ENCODE measurements at places on chromosomes 11 and 22.

DNA sequence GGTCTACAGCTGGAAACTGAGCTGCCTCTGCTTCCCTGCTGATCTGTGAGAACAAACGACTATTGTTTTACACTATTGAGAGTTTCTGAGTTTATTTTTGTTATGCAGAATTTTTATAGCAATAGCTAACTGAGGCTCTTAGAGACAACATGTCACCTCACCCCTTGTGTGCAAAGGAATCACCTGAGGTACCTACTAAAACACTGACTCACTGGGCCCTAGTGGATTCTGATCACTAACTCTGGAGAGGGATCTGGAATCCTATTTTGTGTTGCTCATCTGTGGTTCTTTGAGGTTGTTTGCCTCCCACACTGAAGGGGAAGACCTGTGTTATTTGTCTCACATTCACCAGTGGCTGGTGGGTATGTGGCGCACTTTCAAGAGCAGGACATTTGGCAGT lies 13.4 kb upstream of the B3GAT1 start:
- no peak for DNase-seq

DNA sequence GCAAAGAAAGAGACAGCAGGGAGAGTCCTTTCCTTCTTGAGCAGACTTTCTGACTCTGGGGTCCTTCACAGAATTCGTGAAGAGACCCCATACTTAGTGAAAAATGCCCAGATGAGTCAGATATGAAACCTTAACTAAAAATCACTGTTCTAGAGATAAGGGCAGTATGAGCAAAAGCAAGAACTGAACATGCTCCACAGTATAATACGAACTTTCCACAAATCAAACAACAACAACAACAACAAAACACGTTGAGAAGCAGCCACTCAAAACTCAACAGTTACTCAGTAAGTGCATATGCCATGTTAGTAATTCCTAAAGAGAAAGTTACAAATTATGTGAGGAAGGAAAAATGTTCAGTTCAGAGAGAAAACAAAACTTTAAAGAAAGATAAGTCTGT lies 44.3 kb downstream of the PITPNB start:
- DNase-seq = no peak

GRCh38 chr22:36355362-36355761 lies 32.4 kb downstream of the MYH9 start:
- no peak for DNase-seq

DNA sequence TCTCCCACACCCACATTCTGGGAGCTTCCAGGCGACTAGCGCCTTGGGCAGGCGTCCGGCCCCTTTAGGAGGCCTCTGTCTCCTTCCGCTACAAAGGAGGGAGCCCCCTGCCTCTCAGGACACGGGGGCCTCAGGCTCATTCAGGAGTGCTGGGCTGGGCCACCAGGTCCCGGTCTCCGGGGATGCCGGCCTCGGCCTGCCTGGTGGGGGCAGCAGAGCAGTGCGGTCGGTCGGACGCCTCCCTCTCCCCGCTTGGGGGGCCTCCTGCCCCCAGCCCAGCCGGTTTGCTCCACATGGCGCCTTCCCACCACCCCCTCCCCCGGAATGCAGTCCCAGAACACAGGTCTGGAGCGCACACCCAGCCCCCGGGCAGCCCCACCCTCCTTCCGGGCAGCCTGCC lies 21.9 kb downstream of the MRPL23 start:
- DNase-seq = no peak

GRCh38 chr11:11477695-11478420 lies 124.8 kb upstream of the CSNK2A3 start:
- no peak for DNase-seq

DNA sequence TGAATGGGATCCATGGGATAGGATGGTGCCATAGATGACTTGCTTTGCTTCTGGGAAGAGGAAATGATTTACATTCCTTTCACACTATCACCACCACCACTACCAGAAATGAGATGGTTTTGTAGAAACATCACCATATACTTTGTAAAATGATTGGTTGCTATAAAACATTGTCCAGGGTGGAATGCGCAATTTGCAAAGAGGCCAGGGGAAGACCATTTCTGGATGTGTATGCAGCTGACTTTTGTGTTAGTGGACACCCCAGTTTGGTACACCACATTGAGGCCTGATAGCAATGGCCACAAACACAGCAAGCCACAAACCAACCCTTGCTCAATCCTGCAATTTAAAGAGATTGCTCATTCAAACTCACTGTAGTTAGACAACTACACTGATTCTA lies 56.7 kb upstream of the RCN1 start:
- no peak for DNase-seq

DNA sequence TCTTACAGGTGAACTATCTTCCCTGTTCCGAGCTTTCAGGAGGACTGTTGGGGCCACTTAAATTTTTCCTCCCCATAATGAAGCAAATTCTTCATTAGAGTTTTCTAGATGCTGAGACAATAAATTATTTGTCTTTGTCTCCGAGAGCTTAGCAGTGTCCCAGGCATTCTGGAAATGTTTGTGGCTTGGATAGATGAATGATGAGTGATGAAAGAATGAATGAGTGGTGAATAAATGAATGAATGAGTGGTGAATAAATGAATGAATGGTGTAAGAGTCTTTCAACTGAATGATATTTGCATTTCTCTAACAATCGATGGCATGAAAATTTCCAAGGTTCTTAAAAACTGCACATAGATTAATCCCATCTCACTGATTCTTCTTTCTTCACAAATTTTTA lies 52.8 kb downstream of the AHNAK start:
- DNase-seq = no peak

- DNase-seq = no peak
Measured at GRCh38 chr22:31578171-31578570, 81.8 kb downstream of the SFI1 start.

- no peak for DNase-seq
Measured at GRCh38 chr11:121039971-121040613, 16.2 kb downstream of the TBCEL start.

DNA sequence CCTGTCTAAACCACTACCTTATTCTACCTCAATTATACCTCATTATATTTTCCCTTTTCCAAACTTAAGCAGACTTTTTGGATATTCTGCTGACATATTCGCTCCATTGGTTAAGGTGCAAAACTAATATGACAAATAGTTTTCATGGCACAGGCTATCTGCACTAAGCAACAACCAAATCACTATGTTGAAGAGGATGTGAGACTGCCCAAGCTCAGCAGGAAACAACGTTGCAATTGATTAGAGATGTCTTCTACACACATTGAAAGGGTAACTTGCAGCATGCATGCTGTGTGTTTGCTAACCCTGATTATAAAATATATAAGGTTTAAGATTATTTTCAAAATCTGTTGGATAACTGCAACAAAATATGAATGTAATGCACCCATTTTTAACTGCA lies 61.6 kb downstream of the STK33 start:
- DNase-seq = no peak

GRCh38 chr11:68532727-68533369 lies 72.3 kb downstream of the PPP6R3 start:
- DNase-seq = no peak

DNA sequence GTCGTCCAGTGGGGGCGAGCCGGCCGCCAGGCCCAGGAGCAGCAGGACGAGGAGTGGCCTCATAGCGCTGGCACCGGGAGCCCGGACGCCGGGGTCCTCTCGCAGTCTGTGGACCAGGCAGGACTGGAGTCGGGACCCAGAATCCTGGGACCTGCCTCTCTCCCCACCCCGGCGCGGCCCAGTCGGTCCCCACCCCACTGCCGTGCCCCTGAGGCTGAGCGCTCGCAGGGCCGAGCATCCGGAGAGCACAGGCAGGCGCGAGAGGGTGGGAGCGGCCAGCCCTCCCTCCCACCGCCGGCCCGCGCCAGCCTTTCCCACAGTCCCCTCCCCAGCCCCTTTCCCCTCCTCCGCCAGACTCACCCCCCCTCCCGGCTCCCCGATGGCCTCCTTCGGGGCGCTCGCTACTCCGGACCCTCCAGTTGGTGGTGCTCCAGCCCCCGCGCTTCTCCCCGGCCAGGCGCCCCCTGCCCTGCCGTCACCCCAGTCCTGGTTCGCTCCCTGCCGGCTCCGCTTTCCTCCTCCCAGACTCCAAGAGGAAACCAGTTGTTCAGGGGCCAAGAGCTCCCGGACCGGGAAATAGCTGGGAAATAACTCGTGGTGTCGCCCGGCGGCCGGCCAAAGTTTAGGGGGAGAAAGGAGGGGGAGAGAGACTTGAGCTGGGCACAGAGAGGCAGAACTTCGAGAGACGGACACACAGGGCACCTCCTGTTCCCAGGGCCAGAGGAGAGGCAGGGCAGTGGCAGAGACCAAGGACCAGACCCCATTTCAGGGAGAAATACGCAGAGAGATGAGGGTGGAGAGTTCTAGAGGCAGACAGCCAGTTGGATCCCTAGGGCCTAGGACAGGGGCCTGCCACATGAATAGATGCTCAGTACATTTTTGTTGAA lies at the start of gene C1QTNF5:
TSS of gene C1QTNF5 (minus strand) at position 549 of the 887 bp plus-strand sequence. CDS start at position 63, 486 bp downstream.
- no peak for DNase-seq

- DNase-seq = no peak
Measured at GRCh38 chr11:90168571-90168970, 34.1 kb downstream of the NAALAD2 start.

DNA sequence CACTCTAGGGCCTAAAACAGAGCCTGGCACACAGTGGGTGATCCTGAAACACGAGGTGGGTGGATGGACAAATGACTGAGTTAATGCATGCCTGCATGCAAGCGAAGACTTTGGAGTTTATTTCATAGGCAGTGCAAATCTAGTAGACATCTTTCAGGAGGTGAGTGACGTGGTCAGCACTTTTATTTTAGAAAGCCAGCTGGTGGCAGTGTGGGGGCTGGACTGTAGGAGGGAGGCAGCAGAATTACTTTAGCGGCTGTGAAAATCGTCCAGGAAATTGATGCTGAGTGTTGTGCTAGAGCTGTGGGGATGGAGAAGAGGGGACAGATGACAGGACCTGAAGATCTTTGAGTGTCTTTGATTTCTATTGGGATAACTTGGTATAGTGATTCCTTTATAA lies 47.1 kb downstream of the BMAL1 start:
- no peak for DNase-seq

DNA sequence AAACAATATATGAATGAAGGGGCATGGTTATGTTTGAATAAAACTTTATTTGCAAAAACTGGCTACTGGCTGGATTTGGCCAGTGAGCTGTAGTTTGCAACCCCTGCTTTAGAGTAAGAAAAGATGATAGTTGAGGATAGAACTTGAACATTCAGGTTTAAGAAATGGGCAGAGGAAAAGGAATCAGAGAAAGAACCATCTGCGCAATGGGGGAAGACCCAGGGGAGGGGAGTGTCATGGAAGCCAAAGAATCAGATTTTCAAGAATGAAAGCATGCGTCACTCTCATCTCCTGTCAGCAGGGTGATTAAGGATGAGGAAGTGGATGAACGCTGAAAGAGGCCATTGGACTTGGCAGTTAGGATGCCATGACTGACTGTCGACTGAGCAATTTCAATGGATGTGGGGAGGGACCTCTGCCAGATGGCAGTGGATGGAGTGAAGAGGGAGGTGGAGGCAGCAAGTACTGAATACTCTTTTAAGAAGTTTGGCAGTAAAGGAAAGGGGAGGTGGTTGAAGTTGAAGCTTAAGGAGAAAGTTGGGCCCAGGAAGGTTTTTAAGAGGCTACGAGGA lies 21.2 kb downstream of the FAT3 start:
- no peak for DNase-seq

GRCh38 chr11:11983427-11983826 lies 25.0 kb downstream of the DKK3 start:
- DNase-seq = no peak

DNA sequence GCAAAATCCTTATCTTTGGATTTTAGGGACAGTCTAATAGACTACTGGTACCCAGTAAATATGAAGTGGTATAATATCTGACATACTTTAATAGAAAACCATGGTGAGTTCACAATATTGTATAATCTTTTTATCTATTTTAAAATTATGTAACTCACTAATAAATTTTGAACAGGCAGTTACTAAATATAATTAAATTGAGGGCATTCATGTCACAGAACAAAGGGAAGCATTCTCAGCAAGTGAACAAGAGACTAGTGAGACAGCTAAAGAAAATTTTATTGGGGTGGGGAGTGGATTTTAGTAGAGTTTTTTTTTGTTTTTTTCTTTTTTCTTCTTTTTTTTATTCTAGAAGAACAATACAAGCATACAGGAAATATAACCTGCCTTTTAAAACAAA lies 55.0 kb downstream of the DNAJC24 start:
- no peak for DNase-seq

- DNase-seq = peak; percentile 36
Measured at GRCh38 chr11:84384731-84385130, 1098.6 kb upstream of the CCDC90B start.

DNA sequence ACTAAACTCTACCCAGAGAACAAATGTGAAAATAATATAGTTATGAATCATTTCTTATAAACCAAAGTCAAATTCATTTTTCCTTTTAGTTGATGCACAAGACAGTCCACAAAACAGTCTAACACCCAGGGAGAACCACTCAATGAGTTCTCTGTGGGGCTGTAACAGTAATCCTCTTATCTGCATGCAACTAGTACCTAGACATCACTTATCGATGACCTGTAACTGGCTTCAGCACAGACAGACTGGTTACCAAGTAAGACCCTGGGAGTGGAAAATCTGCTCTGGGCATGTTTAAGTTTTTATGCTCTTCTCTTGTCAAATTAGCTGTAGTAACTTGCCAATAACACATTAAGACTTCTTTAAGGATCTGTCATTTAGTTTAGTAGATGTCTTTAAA lies 46.6 kb downstream of the PITPNB start:
- DNase-seq = no peak

DNA sequence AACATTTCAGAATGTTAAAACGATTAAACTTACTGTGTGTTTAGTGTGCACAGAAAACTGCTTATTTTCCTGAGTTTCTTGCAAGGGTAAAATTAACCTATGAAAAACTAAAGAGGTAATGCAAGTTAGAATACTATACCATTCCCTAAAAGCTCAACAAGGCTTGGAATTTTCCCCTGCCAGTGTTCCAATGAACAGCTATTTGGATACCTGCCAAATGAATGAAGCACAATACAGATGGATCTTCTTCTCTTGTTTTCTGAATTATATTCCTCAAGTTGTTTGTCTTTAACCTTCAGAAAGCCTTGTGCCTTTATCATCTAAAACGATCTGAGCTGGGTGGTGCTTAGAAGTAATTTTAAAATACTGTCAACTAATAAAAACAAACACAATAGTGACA lies 204.5 kb downstream of the LRRC4C start:
- DNase-seq = no peak

GRCh38 chr11:11089805-11090204 lies 232.0 kb upstream of the ZBED5 start:
- DNase-seq = no peak

DNA sequence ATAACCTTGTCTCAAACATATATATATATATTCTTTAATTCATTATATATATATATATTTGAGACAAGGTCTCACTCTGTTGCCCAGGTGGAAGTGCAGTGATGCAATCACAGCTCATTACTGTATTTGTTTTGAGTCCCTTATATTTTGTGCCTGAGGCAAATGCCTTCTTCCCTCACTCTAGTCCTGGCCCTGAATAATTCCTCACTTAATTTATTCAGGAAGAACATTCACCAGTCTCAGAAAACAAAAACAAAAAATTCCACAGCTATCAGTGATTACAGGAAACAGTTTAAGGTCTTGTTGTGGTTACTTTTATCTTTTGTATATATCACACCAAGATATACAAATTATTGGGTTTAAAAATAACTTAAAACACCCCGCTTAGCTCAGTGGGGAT lies 155.7 kb downstream of the CWF19L2 start:
- no peak for DNase-seq
